Calu3 (cell line): ENCODE measurements at places on chromosomes 7 and 10. TPM values are rescaled to one million over a fixed set of nuclear protein-coding genes. Genes with fewer than 3 reads are reported as not detected.
A peak's percentile ranks its signal among the peaks of the same experiment; 100 is the strongest.

DNA sequence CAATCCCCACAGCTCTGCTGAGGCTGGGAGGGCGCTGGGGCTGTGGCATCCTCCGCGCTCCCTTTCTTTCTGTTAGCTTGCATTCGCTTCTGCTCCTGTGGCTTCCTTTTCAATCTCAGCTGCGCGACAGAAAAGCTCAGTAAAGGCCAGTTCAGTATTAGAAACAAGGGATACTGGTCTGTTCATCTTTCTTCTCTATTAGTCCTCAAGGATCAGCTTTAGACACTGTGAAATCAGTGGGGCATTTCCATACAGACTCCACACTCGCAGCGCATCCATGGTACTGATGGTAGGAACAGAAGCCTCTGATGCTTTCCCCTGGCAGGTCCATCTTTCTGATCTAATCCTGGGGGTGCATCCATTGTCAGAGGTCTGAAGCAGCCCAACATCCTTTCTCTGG is 163.7 kb downstream of the LYZL1 start:
- no peak overlapping the region for H3K27ac ChIP-seq
- H3K4me3 ChIP-seq: no peak overlapping the region
- DNase-seq: no peak

DNA sequence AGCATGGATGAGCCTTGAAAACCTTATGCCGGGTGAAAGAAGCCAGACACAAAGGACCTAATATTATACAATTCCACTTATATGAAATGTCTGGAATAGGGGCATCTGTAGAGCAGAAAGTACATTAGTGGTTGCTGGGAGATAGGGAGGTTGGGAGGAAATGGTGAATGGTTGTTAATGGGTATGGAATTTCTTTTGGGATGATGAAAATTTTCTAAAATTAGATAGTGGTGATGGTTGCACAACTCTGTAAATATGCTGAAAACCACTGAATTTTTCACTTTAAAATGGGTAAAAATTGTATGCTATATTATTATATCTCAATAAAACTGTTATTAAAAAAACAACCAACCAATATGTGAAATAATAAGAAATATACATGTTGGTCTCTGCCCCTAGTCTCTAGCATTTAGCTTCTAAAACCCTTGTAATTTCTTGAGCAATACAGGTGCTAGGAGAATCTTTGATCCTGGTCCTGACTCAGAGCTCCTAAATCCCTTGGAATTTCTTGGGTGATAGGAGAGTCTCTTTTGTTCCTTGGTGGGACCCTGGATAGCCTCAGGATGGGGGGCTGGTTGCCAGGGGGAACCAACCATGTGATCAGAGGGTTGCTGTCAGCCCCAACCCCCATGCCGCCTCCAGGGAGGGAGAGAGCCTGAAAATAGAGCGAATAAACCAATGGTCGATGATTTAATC is 64.0 kb downstream of the TACR2 start:
- DNase-seq: no peak
- H3K27me3 ChIP-seq: no peaks in the 10 kb centered on the region
- H3K27ac ChIP-seq: no peak overlapping the region
- H3K4me3 ChIP-seq: no peak overlapping the region

DNA sequence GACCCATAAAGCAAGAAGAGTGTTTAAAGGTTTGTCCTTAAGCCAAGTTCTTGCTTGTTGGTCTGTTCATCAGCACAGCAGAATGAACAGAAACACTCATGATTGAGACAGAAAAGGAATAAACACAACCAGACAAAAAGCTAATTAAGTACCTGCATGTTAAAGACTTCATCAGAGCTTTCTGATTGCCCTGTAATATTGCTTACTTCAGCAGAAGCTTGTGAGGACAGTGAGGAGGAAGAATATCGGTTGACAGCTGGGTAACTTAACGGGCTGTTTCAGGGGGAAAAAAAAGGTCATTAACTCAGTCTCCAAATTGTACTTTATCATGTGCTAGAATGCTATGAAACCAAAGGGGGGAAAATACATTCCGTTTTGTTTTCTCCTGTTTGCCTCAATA is 178.7 kb upstream of the IMMP2L start:
- H3K36me3 ChIP-seq: no peaks in the 10 kb centered on the region
- H3K27me3 ChIP-seq: no peaks in the 10 kb centered on the region
- peaks cover 10% of the 10 kb centered on the region for H3K4me1 ChIP-seq
- no peak for DNase-seq

GRCh38 chr10:101639141-101639900 is 51.2 kb downstream of the DPCD start:
- DNase-seq: no peak
- H3K27ac ChIP-seq: no peak overlapping the region
- H3K36me3 ChIP-seq: no peaks in the 10 kb centered on the region
- no peaks in the 10 kb centered on the region for H3K4me1 ChIP-seq

GRCh38 chr10:107269626-107270025 is 105.1 kb upstream of the SORCS1 start:
- H3K27me3 ChIP-seq: no peaks in the 10 kb centered on the region
- no peak overlapping the region for H3K4me3 ChIP-seq
- no peak for DNase-seq
- H3K4me1 ChIP-seq: no peaks in the 10 kb centered on the region
- no peak overlapping the region for H3K27ac ChIP-seq
- H3K36me3 ChIP-seq: peaks cover 5% of the 10 kb centered on the region

DNA sequence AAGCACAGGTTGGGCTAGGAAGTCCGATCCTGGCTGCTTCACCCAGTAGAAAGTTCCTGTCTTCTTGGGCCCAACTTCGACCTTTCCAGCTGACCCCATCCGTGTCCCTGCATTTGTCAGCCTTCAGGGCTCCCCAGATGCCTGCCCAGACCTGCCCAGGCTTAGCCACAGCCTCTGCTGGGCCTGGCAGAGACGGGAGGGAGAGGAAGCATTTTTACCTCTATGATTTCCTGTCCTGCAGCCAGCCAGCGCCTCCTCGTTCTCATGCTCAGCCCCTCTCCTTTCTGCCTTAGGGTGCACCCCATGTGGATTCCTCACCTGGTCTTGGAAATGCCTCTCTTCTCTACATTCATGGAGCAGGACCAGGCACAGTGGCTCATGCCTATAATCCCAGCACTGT is 3.7 kb downstream of the METTL27 start:
- peaks cover 28% of the 10 kb centered on the region for H3K36me3 ChIP-seq
- H3K4me1 ChIP-seq: peaks cover 9% of the 10 kb centered on the region
- H3K27me3 ChIP-seq: no peaks in the 10 kb centered on the region
- H3K27ac ChIP-seq: peak overlapping the region; percentile 66
- H3K4me3 ChIP-seq: no peak overlapping the region
- DNase-seq: no peak

- H3K27me3 ChIP-seq: peaks cover 36% of the 10 kb centered on the region
- H3K36me3 ChIP-seq: no peaks in the 10 kb centered on the region
- H3K4me3 ChIP-seq: no peak overlapping the region
- DNase-seq: no peak
Measured at GRCh38 chr7:78099715-78100394, 301.3 kb downstream of the PHTF2 start.

DNA sequence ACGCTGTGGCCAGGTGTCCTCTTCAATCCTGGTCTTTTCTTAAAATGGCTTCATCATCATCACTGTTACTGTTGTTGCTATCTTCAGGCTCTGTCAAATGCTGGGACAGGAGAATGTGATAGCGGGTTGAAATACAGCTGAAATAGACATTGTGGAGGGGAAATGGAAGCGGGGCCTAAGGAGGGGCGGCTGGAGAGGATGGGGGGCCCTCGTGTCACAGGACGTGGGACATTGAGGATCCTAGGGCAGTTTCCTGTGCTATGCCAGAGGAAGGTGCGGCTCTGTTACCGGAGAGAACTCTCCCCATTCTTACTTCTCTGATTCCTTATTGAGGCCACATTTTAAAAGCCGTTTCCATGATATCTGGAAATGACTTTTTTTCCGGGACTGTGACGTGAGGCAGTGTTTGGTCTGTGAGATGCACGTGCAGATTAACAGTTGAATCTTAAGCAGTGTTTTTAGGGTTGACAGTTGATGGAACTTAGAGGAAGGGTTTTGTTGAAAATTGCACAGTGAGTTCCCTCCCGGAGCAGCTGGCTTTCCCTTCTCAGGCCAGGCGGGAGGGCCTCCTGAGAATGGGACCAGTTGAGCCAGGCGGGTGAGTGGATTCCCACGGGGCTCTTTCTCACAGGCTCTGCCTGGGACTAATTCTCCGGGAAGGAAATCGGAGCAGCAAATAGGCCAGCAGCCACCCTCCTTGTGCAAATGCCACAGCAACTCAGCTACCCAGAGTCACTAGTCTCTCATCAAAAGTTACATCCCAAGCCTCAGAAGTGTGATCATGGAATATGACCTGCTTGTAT is 125.2 kb downstream of the TACC2 start:
- no peak for DNase-seq
- peak overlapping the region; percentile 84 for H3K4me3 ChIP-seq
- no peaks in the 10 kb centered on the region for H3K27me3 ChIP-seq
- H3K36me3 ChIP-seq: peaks cover 24% of the 10 kb centered on the region

GRCh38 chr7:134902058-134902457 is 84.2 kb upstream of the AGBL3 start:
- H3K4me3 ChIP-seq: no peak overlapping the region
- peaks cover 4% of the 10 kb centered on the region for H3K36me3 ChIP-seq
- peaks cover 12% of the 10 kb centered on the region for H3K4me1 ChIP-seq
- no peaks in the 10 kb centered on the region for H3K27me3 ChIP-seq
- no peak for DNase-seq
- H3K27ac ChIP-seq: no peak overlapping the region

GRCh38 chr10:86375204-86375603 is 8.6 kb upstream of the GRID1 start:
- peaks cover 5% of the 10 kb centered on the region for H3K36me3 ChIP-seq
- H3K4me1 ChIP-seq: no peaks in the 10 kb centered on the region
- H3K4me3 ChIP-seq: no peak overlapping the region
- no peak overlapping the region for H3K27ac ChIP-seq
- no peak for DNase-seq
- peaks cover 28% of the 10 kb centered on the region for H3K27me3 ChIP-seq

GRCh38 chr10:74542077-74542476 is 284.3 kb upstream of the KAT6B start:
- no peaks in the 10 kb centered on the region for H3K27me3 ChIP-seq
- H3K4me3 ChIP-seq: no peak overlapping the region
- no peak for DNase-seq
- H3K36me3 ChIP-seq: no peaks in the 10 kb centered on the region
- peaks cover 9% of the 10 kb centered on the region for H3K4me1 ChIP-seq
- H3K27ac ChIP-seq: no peak overlapping the region

Gene CREB3L2
- total RNA-seq: 34.5 and 39.9 TPM in 2 replicates

Gene CALHM1
- total RNA-seq: not detected in 2 replicates

Gene PNLIPRP3
- total RNA-seq: not detected in 2 replicates

Gene PPP1R17
- total RNA-seq: not detected in 2 replicates

Gene STEAP2
- total RNA-seq: 38.5 and 38.7 TPM in 2 replicates
